ENCODE measurements at places on chromosomes 6 and 20. TPM values are rescaled to one million over a fixed set of nuclear protein-coding genes. Genes with fewer than 3 reads are reported as not detected.

FERMT1 gene
- total RNA-seq = 0.44 TPM

CTAGE9 gene
- not detected for total RNA-seq

LY6G6F gene
- total RNA-seq = 0.63 TPM

PM20D2 gene
- 8.2 TPM for total RNA-seq

LSM14B gene
- 44.0 TPM for total RNA-seq

- H3K36me3 ChIP-seq = no peaks in the 10 kb centered on the region
- no peak for DNase-seq
- H3K27ac ChIP-seq = no peak overlapping the region
- H3K4me3 ChIP-seq = no peak overlapping the region
These were observed 59.4 kb downstream of the TRMT6 start for GRCh38 chr20:5890773-5891441.

DNA sequence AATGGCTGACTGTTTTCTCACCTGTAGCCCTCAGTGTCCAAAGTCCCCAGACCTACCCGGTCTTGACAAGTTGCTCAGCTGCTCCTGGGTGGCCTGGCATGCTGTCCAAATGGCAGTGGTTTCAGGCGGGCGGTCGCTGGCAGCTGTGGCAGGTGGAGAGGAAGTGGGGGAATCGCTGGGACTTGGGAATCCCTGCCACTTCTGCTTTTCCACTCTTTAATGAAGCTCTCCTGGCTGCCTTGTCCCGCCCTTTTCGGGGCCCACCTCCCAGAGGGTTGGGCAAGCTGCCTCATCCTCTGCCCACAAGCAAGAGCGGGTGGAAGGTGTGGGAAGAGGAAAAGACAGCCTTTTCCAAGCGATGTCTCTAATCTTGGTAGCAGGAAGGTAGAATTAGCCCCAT is at the start of gene OCSTAMP:
TSS of gene OCSTAMP (minus strand) at position 194 of the 400 bp plus-strand sequence. CDS start at position 100, 94 bp downstream.
- DNase-seq = no peak
- no peaks in the 10 kb centered on the region for H3K27me3 ChIP-seq
- H3K36me3 ChIP-seq = no peaks in the 10 kb centered on the region
- peaks cover 5% of the 10 kb centered on the region for H3K4me1 ChIP-seq
- H3K27ac ChIP-seq = no peak within 1 kb of the TSS

DNA sequence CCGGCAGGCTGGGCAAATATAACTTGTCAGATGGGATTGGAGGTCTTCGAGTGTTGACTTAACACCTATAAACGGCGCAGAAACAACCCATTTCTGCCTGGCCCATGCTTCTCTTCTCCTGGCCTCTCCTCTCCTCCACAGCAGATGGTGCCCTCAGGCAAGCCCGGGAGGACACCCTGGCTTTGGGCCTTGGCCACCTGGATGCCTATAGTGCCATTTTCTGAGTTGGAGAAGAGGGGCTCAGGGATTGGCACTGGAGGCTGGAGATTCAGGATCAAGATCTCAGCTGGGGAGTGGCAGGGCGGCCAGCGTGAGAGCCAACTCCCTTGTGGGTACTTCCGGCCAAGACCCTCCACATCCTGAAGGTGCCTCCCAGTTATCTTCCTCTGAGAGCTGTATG is 211.9 kb upstream of the PMEPA1 start:
- no peak overlapping the region for H3K27ac ChIP-seq
- H3K27me3 ChIP-seq = no peaks in the 10 kb centered on the region
- H3K36me3 ChIP-seq = no peaks in the 10 kb centered on the region
- DNase-seq = no peak
- H3K4me3 ChIP-seq = no peak overlapping the region

GRCh38 chr6:152146385-152146784 is 338.9 kb downstream of the ESR1 start:
- no peaks in the 10 kb centered on the region for H3K27me3 ChIP-seq
- peaks cover 97% of the 10 kb centered on the region for H3K36me3 ChIP-seq
- H3K27ac ChIP-seq = no peak overlapping the region
- DNase-seq = no peak
- H3K4me1 ChIP-seq = no peaks in the 10 kb centered on the region
- no peak overlapping the region for H3K4me3 ChIP-seq

DNA sequence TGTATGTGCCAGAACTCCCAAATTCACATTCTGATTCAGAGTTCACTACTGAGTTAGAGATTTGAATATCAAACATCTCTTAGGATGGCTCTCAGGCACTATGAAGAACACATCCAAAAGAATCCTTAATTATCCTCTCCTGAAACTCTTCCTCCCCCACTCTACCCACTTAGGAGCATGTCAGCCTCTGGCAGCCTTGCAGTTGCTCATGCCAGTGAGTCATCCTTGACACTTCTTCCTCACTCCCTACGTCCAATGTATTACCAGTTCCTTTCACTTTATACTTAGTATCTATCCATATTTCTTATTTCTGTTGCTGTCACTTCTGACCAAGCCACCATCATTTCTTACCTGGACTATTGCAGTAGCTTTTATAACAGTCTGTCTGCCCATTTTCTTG is 192.0 kb upstream of the IMPG1 start:
- no peak overlapping the region for H3K27ac ChIP-seq
- H3K27me3 ChIP-seq = no peaks in the 10 kb centered on the region
- H3K4me1 ChIP-seq = no peaks in the 10 kb centered on the region
- no peak for DNase-seq

- H3K27ac ChIP-seq = no peak overlapping the region
- peaks cover 9% of the 10 kb centered on the region for H3K36me3 ChIP-seq
- no peaks in the 10 kb centered on the region for H3K27me3 ChIP-seq
- peaks cover 3% of the 10 kb centered on the region for H3K4me1 ChIP-seq
- DNase-seq = no peak
- no peak overlapping the region for H3K4me3 ChIP-seq
These were observed 77.3 kb downstream of the TRMT11 start for GRCh38 chr6:126063512-126064146.

GRCh38 chr6:167401525-167402194 is 76.8 kb downstream of the TTLL2 start:
- no peak overlapping the region for H3K27ac ChIP-seq
- H3K4me3 ChIP-seq = no peak overlapping the region
- peak; percentile 69 for DNase-seq
- no peaks in the 10 kb centered on the region for H3K27me3 ChIP-seq
- no peaks in the 10 kb centered on the region for H3K36me3 ChIP-seq
- H3K4me1 ChIP-seq = no peaks in the 10 kb centered on the region

GRCh38 chr6:6352772-6353171 is 32.3 kb upstream of the F13A1 start:
- no peak overlapping the region for H3K4me3 ChIP-seq
- no peaks in the 10 kb centered on the region for H3K27me3 ChIP-seq
- no peak overlapping the region for H3K27ac ChIP-seq
- H3K36me3 ChIP-seq = no peaks in the 10 kb centered on the region
- H3K4me1 ChIP-seq = no peaks in the 10 kb centered on the region

DNA sequence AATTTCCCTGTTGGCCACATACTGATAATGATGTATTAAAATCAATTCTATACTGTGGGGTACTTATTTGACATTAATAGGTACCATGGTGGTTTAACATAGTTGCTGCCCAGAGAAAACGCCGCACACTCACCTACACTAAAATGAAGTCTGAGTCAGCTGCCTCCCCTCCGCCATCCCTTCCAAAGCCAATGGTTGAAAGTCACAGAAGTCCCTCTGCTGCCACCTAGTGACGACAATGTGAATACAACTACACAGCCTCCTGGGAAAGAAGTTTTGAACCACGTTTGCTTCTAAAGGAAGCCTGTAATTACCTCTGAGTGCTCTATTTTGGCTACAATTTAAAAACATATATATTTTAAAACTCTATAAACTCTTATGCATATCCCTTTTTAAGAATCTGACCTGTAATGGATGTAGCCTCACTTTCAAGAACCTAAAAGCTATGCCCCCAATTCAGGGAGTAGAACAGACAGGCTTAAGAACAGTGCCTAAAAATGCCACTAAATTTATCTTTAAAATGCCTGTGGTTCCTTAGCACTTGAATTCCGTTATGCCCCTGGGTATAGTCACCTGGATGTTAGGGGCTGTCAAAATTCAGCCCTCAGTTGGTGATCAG is 20.6 kb upstream of the ECI2 start:
- DNase-seq = peak; percentile 81
- no peak overlapping the region for H3K4me3 ChIP-seq
- H3K27ac ChIP-seq = no peak overlapping the region
- H3K27me3 ChIP-seq = no peaks in the 10 kb centered on the region

- peak overlapping the region; percentile 92 for H3K27ac ChIP-seq
- H3K4me3 ChIP-seq = peak overlapping the region; percentile 80
- peaks cover 29% of the 10 kb centered on the region for H3K4me1 ChIP-seq
These were observed 659 bp downstream of the TAF4 start for GRCh38 chr20:62064770-62065673.

DNA sequence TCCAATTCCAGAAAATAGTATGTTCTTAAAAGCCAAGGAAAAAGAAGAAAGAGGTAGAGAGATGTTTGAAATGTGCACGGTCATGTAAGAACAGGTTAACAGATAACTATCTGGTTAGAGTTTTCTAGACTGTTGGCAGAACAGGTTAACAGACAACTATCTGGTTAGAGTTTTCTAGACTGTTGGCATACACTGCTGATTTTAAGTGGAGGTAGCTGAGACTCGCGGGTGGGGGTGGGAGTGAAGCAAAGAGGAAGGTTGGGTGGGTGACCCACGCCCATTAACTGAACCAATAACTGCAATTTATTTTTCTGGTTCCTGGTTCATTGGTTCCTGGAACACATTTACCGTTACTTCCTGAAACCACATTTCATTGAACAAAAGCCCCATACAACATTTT is 157.5 kb downstream of the ELOVL4 start:
- H3K4me3 ChIP-seq = no peak overlapping the region
- H3K4me1 ChIP-seq = no peaks in the 10 kb centered on the region
- H3K27ac ChIP-seq = no peak overlapping the region
- H3K36me3 ChIP-seq = no peaks in the 10 kb centered on the region

GRCh38 chr20:50504231-50504823 is 5.9 kb upstream of the PTPN1 start:
- no peaks in the 10 kb centered on the region for H3K27me3 ChIP-seq
- H3K4me3 ChIP-seq = no peak overlapping the region
- peaks cover 15% of the 10 kb centered on the region for H3K4me1 ChIP-seq
- DNase-seq = no peak
- peak overlapping the region; percentile 10 for H3K27ac ChIP-seq

- no peak overlapping the region for H3K27ac ChIP-seq
- no peaks in the 10 kb centered on the region for H3K27me3 ChIP-seq
- H3K36me3 ChIP-seq = no peaks in the 10 kb centered on the region
- DNase-seq = peak; percentile 65
These were observed 804 bp downstream of the C6orf141 start for GRCh38 chr6:49551078-49551865.

GRCh38 chr20:50310673-50311051 is 120.0 kb downstream of the CEBPB start:
- H3K4me3 ChIP-seq = no peak overlapping the region
- H3K27ac ChIP-seq = peak overlapping the region; percentile 89
- H3K4me1 ChIP-seq = peaks cover 59% of the 10 kb centered on the region
- no peaks in the 10 kb centered on the region for H3K36me3 ChIP-seq

GRCh38 chr6:35228481-35228880 is 14.7 kb downstream of the SCUBE3 start:
- no peaks in the 10 kb centered on the region for H3K36me3 ChIP-seq
- DNase-seq = no peak
- H3K27me3 ChIP-seq = no peaks in the 10 kb centered on the region
- H3K4me1 ChIP-seq = peaks cover 3% of the 10 kb centered on the region
- H3K27ac ChIP-seq = no peak overlapping the region
- no peak overlapping the region for H3K4me3 ChIP-seq

- no peaks in the 10 kb centered on the region for H3K27me3 ChIP-seq
- DNase-seq = no peak
- no peaks in the 10 kb centered on the region for H3K36me3 ChIP-seq
- H3K4me3 ChIP-seq = no peak overlapping the region
- H3K27ac ChIP-seq = no peak overlapping the region
- H3K4me1 ChIP-seq = peaks cover 7% of the 10 kb centered on the region
These were observed 89.8 kb upstream of the ATXN1 start for GRCh38 chr6:16851044-16851540.

- H3K36me3 ChIP-seq = no peaks in the 10 kb centered on the region
- no peak overlapping the region for H3K27ac ChIP-seq
- H3K4me1 ChIP-seq = peaks cover 36% of the 10 kb centered on the region
- H3K27me3 ChIP-seq = no peaks in the 10 kb centered on the region
- H3K4me3 ChIP-seq = no peak overlapping the region
These were observed 111.9 kb downstream of the CEBPB start for GRCh38 chr20:50302341-50303057.

GRCh38 chr6:89302936-89303335 is 12.2 kb downstream of the GABRR2 start:
- H3K4me3 ChIP-seq = no peak overlapping the region
- H3K27me3 ChIP-seq = no peaks in the 10 kb centered on the region
- H3K36me3 ChIP-seq = no peaks in the 10 kb centered on the region
- no peaks in the 10 kb centered on the region for H3K4me1 ChIP-seq
- DNase-seq = peak; percentile 51

GRCh38 chr6:124148236-124148957 is 344.7 kb downstream of the NKAIN2 start:
- H3K27ac ChIP-seq = no peak overlapping the region
- no peaks in the 10 kb centered on the region for H3K27me3 ChIP-seq
- no peaks in the 10 kb centered on the region for H3K4me1 ChIP-seq
- no peaks in the 10 kb centered on the region for H3K36me3 ChIP-seq

DNA sequence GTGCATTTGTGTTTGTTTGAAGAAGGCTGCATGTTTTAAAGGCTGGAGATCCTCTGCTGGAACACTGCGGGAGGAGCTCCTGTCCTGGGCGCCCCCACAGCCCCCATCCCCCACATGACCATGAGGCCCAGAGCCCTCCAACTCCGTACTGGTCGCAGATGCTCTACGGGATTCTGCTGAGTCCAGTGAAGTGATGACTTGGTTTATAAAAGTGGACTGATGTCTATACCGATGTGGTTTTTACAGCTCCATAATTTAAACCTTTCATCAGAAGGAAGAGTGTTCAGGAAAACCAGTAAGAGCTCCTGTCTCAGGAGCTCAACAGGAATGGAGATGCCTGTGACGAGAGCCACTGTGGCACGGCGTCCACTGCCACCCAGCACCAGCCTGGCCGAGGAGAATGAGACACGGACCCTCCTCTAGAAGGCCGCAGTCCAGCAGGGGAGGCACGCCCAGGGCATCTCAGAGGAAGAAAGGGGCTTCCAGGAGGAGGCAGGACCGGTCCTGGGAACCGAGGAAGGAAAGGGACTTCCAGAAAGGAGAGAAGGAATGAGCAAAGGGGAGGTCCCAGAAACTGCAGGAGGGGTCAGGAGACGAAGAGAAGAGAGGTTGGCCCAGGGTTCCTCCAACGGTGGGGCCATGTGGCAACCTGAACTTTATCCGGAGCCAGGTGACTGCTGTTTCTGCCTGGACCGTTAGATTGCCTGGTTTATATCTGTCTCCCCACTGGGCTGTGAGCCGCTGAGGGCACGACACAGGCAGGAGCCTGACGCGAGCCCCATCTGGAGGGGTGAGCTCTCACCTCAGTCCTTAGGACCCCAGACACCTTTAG is 26.9 kb downstream of the BFSP1 start:
- H3K36me3 ChIP-seq = no peaks in the 10 kb centered on the region
- H3K27ac ChIP-seq = no peak overlapping the region
- H3K27me3 ChIP-seq = no peaks in the 10 kb centered on the region
- H3K4me3 ChIP-seq = peak overlapping the region; percentile 57
- no peak for DNase-seq
- H3K4me1 ChIP-seq = peaks cover 14% of the 10 kb centered on the region

Measured in upper lobe of left lung (tissue), 6 donors.